ENCODE measurements at places on chromosomes 1 and 21.

GRCh38 chr1:7667159-7667558 lies 103.9 kb upstream of the VAMP3 start:
- no peak for DNase-seq

DNA sequence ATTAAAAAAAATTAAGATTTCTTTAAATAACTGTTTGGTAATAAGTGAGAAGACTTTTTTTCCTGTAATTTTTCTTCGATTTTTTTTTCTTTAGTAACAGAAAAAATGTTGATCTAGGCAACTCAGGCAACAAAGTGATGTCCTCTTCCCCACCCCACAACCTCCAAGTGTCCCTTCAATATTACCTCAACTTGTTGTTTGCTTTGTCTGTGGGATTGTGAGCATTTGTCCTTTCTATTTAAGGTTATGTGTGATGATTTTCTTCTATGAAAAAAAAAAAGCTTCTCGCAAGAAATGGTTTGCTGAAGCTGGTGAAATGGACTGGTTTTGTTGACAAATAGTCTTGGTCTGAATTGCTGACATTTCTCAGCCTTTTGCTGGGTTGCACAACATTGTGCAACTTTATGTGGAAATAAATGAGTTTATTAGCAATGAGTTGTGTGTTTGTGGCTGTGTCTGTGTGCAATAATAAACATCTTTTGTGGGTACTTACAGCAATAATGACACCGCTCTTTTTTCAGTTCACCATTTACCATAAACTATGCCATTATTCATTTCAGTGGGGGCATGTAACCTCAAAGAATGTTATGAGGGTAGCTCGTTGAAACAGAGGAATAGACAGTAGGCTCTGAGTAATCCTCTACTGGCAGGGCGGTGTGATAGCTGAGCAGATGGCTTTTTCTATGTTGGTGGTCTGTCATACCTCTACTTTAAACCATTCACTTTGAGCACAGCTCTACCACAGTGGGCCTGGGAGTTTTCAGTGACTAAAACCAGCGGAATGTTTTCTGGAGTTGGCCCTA lies 218.4 kb downstream of the HLX start:
- DNase-seq, result no peak

DNA sequence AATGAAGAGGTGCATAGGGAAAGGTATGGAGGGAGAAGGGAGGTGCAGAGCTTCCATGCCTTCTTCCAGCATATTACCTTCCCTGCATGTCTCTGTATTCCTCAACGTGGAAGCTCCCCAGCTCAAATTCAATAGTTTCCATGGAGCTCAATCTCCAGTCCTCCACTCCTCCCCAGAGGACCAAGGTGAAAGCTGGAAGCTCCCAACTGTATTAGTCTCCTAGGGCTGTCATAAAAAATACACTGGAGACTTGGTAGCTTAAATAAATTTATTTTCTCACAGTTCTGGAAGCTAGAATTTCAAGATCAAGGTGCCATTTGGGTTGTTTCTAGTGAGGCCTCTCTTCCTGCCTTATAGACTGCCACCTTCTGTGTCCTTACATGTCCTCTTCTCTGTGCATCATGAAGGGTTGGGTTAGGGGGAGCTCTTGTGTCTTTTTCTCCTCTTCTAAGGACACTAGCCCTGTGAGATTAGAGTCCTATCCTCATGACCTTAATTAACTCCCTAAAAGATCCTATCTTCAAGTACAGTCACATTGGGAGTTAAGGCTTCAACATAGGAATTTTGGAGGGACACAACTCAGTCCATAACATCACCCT lies 21.9 kb upstream of the RABGGTB start:
- no peak for DNase-seq

- DNase-seq, result no peak
Observed at GRCh38 chr1:180327089-180327488, 97.0 kb downstream of the LHX4 start.

DNA sequence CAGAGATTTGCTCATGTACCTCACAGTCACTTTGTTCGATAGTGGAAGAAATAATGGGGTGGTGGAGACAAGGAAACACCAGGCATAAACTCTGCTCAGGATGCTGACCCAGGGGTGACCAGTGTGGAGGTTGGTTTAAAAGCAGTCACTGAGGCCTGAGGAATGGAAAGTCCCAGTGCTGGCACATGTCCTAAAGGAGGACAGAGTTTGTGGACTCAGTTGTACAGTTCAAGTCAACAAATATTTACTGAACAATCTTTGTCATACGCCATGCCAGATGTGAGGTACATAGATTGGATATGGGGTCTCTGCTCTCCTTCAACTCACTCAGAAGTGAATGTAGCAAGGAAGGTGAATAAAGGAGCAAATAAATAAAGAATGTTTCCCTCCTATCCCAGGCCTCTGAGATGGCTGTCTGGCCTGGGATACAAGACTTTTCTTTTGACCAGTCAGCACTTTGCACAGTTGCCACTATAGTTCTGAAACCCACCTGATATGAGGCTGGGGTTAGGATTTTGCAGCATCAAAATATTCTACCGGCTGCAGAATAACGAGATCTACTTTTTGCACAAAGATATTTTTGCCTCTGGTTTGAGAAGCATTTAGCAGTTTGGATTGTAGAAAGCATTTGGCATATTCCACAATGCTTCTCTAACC lies 7.9 kb upstream of the GFI1 start:
- DNase-seq, result no peak

DNA sequence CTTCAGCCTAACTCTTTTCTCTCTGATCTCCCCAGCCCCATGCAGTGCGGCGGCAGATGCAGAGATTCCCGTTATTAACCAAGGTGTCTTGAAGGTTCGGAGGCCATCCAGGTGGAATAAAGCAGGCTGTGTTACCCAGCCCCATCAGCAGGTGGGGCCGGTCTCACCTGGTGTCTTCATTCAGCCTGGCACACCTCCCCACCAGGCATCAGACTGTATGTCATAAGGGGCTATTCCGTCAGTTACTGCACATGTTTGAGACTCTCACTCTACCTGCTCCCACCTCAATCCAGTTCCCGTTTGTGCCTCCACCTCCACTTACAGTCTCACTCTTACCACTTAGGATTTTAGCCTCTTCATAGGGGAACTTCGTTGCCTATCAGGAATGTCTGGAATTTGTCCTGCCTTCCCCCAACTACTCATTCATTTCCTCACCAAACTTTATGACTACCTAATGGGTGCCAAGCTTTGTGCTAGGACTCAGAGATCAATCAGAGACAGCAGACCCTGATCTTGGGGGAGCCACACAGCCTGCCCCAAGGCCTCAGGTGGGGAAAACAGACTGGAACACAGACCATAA lies 170.2 kb downstream of the PLPP3 start:
- no peak for DNase-seq

DNA sequence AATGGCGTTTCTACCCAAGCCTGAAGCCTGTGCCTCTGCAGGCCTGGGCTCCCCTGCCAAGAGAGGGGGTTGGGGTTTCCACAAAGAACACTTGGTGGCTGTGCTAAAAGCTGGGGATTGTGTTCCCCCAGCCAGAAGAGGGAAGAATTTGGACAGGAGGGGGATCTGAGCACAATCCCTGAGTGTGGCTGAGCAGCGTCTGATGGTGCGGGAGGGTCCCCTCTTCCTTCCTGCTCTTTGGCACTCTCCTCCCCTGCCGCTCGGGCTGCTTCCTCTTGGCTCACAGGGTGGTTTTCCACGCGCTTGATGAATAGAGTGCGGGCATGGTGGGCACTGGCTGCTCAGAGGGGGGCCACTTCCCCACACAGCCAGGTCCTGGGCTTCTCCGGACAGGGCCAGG lies 3.7 kb downstream of the GPR37L1 start:
- DNase-seq, result no peak

- DNase-seq, result no peak
Observed at GRCh38 chr1:88503646-88504045, 180.4 kb upstream of the PKN2 start.

DNA sequence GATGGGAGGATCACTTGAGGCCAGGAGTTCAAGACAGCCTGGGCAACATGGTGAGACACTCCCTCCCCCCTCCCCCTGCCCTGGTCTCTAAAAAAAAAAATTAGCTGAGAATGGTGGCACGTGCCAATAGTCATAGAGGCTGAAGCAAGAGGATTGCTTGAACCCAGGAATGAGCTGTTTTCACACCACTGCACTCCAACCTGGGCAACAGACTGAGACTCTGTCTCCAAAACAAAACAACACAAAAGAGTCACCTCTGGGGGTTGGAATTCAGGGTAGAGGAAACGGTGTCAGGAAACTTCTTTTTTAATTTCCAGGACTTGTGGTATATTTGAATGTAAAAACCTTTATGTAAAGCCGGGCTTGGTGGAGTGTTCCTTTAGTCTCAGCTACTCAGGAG lies 43.2 kb downstream of the RHOU start:
- DNase-seq, result no peak

DNA sequence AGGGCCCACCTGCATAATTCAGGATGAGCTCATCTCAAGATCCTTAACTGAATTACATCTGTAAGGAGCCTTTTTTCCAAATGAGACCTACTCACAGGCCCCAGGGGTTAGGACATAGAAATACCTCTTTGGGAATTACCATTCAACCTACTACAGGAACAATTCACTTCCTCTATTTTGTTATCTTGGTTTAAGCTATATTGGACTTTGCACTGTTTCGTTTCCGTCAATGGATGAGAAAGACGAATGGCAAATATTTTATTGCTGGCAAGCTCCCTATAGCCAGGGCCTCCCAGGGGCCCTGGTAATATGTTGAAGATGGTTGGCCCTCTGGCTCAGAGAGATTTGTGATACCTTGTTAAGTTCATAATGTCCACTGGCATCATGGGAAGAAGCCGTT lies 384.2 kb upstream of the DUSP10 start:
- no peak for DNase-seq

DNA sequence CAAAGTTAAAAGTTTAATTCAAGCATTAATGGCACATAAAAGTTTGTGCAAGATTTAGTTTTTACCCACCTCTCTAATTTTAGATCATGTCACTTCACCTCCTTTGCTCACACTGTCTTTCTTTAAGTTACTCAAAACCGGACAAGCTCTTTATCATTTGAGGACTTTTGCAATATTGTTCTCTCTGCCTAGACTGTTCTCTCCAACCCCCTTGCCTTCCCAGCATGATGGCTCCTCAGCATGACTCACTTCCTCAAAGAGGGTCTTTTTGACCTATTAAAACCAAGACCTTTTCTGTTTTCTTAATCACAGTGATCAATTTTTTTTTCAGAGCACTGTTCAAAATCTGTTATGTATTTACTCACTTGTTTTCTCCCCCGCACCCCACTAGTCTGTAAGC lies 61.3 kb downstream of the XKR8 start:
- DNase-seq, result no peak

GRCh38 chr1:217343907-217344306 lies 287.0 kb downstream of the GPATCH2 start:
- no peak for DNase-seq

DNA sequence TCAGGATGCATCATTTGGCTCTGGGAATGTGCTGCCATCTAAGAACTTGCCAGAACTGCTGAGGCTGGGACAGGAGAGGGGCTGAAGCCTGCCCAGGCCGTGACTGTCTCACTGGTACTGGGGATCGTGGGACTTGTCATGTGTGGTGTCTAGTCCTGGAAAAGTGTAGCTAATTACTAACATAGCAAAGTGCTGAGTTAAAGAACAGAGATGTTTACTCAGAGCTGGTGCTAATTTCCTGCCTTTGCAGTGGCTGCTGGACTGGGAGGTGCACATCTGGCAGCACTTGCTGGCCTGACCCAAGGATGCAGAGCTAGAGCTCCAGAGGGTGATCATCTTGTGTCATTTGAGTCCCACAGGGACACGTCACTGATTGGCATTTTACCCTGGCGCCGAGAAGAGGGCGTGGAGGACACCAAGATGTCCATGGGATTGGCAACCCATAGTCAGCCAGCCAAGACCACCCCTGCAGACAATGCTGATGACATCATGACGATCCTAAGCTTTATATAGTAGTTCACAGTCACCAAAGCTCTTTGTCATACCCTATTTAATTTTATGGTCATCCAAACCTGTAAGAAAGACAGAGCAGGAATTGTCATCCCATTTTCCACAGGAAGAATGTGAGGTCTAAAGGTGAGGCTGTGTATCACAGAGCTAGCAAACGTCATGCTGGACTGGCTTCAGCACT lies 110.1 kb upstream of the SLC44A3 start:
- no peak for DNase-seq

- no peak for DNase-seq
Observed at GRCh38 chr1:202349206-202349928, 868 bp downstream of the PPP1R12B start.

DNA sequence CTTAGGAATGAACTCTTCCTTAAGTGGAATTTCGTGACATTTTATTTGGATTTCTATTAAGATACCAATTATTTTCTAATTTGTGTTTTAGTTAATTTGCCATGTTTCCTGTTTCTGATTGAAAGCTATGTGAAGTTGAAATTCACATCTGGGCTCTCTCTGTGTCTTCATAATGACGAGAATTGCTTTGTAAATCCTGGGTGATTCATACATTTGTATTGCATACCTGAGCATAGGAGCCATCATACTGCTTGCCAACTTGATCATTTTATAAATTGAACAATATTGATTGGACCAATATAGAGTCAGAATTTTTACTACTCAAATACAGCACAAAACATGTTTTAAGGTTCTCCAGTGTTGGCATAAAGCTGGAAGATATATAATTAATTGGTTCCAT lies 817.9 kb downstream of the BRINP3 start:
- DNase-seq, result no peak

Measured in activated CD8-positive, alpha-beta memory T cell treated with anti-CD3 and anti-CD28 coated beads for 48 hours (primary cell).